GM04503 (cell line): ENCODE measurements at places on chromosomes 16 and 17.

DNA sequence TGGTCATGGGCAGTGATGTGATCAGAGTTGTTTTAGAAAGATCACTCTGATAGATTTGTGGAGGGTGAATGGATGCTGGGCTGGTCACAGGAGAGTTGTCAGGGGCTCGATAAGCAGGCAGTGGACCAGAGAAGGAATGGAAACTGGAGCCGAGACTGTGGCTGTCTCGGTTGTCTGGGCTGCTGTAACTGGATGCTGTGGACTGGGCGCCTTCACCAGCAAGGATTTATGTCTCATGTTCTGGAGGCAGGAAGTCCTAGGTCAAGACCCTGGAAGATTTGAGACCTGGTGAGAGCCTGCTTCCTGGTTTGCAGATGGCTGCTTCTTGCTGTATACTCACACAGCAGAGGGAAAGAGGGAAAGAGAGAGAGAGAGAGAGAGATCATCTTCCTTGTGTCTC, 203.6 kb downstream of the HS3ST4 start:
- DNase-seq, result no peak

- no peak for DNase-seq
Observed at GRCh38 chr17:81737947-81738800, 26.1 kb downstream of the SLC25A10 start.

DNA sequence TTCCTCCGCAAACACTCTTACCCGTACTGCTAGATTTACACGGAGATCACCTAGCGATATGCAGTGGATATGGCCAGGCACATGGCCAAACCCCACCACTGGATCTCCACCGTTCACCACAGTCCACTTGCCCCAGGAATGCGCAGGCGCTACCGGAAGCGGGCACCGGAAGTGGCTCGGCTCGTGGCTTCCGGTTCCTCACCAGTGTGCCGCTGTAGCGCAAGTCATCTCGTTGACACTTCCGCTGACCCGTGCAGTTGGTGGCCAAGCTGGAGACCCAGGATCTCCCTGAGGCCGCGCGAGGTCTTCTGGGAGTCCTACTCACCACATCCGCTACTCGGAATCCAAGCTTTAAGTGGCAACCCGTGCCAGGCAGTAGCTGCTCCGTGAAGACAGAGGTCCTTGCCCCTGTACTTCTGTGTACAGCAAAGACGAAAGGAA, 11.5 kb downstream of the ZNF597 start:
- peak; percentile 13 for DNase-seq

- DNase-seq, result no peak
Observed at GRCh38 chr16:57903656-57904055, 67.3 kb downstream of the CNGB1 start.

DNA sequence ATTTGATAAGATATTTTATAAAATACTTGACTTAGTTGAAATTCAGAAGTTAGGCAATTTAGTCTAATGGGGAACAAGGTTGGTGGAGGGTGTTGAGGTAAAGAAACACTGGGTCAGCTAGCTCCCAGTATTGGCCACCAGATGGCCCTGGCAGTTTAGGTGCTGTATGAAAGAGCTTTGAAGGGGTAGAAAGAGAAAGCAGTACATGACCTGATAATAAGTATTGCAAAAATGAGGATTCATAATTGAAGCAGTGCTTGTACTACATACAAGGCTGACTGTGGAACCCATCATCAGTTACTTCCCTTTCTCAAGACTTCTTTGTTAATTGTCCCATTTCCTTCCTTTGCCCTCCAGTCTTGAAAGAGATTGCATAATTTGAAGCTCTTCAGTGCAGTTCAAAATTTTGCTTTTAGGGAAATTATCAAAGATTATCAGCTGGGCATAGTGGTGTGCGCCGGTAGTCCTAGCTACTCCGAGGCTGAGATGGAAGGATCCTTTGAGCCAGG, 29.4 kb downstream of the TANC2 start:
- DNase-seq, result no peak

- no peak for DNase-seq
Observed at GRCh38 chr17:77534137-77534536, 393.4 kb downstream of the SEC14L1 start.

DNA sequence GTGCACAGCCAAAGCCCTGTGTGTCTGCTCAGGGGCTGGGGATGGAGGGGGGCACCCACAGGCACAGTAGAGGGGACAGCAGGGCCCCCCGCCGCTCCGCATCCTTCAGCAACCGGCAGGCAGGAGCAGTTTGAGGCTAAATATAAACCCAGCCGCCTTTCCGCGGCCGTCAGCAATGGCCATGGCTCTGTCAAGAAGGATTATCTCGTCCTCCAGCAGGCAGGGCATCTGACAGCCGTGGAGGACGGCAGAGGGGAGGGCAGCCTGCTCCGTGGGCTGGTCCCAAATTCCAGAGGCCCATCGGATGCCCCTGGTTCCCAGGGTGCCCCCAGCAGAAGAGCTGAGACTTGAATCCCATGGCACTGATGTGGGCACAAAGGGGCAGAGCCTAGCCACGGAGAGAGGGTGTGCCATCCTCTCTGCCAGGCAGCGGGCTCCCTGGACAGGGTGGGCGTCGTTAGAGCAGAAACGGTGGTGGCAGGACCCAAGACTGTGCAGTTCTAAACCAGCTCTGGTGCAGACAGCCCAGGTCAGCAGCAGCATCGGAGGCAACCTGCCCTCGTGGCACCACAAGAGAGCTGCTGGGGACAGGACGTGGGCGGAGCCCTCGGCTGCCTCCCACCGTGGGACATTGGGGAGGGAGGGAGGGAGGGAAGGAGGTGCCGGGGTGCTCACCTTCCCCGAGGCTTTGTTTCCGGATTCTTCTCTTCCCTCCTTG, 198.8 kb upstream of the CIBAR2 start:
- DNase-seq, result no peak

GRCh38 chr16:51968749-51969148, 578.2 kb downstream of the TOX3 start:
- no peak for DNase-seq

DNA sequence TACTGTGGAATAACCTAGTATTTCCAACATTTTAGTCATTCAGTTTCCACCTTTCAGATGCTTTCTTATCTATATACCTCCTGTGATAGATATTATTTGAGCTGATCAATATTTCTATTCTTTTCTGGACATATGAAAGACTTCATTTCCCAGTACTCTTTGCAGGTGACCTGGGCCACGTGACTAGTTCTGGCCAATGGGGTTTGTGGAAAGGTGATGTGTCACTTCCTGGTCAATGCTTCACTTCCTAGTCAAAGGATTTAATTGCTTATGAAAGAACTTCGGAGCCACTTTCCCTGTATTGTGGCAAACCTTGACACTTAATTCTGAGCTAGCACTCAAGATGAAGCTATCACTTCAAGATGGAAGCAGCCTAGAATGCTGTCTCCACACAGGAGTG, 248.9 kb upstream of the FOXF1 start:
- no peak for DNase-seq

DNA sequence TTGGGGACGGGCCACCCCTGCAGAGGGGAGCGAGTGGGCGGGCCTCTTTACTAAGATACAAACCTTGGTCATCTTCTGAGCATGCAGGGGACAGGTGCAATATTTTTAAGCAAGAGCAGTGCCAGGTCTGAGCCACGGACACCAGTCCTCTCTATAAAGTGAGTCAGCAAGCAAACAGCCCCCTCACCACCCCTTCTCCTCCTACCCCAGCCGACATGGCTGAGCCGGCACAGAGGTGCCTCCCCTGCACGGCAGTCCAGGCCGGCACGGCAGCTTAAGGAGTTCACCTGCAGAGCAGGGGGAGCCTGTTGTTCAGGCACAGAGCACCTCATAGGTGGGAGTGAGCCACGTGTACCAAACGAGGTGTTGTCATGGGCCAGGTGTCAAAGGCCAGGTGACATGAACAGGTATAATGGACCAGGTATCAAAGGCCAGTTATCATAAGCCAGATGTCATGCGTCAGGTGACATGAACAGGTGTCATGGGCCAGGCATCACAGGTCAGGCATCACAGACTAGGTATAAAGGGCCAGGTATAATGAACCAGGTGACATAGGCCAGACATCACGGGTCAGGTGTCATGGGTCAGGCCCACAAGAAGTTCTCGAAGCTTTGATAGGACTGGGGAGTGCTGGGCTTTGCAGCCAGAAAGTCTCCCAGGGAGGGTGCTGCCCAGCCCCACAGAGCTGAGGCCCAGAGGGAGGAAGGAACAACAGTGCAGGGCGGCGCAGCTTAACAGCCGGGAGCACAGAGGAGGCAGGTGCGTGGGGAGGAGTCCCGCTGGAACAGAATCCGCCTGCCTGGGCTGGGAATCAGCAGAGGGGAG, 42.6 kb upstream of the ZNF469 start:
- no peak for DNase-seq
